ENCODE measurements at places on chromosomes 2 and 18. TPM values are rescaled to one million over a fixed set of nuclear protein-coding genes. Genes with fewer than 3 reads are reported as not detected.

The KLHL14 gene
- total RNA-seq: not detected

The RNF144A gene
- total RNA-seq: 17.9 TPM

The PRSS56 gene
- not detected for total RNA-seq

The ANKRD23 gene
- total RNA-seq: 14.4 TPM

The MAP3K19 gene
- total RNA-seq: not detected

The MOGAT1 gene
- 0.44 TPM for total RNA-seq

DNA sequence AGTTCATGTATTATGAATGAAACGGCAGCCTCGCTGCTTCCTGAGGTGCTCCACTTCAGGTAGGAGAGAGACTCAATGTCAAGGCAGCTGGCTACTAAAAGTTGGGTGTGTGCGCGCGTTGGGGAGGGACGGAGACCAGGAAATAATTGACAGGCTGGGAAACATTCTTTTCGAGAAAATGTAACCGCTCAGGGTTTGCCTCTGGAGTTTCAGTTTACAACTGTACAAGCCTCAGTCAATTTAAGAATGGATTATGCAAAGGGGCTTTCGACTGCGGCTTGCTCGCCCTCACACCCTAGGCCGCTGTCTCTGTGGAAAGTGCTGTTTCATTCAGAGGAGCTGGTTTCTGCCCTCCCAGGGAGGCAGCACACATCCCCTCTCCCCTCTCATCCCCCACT lies 4.4 kb upstream of the SPRED2 start:
- peaks cover 38% of the 10 kb centered on the region for H3K4me1 ChIP-seq
- H3K27me3 ChIP-seq: no peaks in the 10 kb centered on the region
- H3K27ac ChIP-seq: peak overlapping the region; percentile 99
- DNase-seq: no peak
- peak overlapping the region; percentile 82 for H3K4me3 ChIP-seq

DNA sequence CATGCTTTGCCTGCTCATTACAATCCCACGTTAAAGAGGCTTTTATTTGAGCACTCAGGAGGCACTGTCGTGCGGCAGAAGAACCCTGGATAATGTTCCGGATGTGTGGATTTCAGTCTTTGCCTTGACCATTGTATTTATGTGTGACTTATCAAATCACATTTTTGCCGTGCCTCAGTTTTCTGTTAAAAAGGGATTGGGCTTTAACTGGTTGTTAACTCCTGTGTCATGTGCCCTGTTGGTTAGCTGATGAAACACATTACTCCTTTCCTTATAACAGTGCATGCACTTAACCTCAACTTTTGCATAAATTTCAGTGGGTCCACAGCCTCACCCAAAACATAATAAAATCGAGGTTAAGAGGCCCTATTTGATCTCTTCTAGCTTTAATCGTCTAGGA lies 52.7 kb downstream of the NAB1 start:
- no peak for DNase-seq
- no peaks in the 10 kb centered on the region for H3K36me3 ChIP-seq
- no peak overlapping the region for H3K27ac ChIP-seq
- no peaks in the 10 kb centered on the region for H3K4me1 ChIP-seq

DNA sequence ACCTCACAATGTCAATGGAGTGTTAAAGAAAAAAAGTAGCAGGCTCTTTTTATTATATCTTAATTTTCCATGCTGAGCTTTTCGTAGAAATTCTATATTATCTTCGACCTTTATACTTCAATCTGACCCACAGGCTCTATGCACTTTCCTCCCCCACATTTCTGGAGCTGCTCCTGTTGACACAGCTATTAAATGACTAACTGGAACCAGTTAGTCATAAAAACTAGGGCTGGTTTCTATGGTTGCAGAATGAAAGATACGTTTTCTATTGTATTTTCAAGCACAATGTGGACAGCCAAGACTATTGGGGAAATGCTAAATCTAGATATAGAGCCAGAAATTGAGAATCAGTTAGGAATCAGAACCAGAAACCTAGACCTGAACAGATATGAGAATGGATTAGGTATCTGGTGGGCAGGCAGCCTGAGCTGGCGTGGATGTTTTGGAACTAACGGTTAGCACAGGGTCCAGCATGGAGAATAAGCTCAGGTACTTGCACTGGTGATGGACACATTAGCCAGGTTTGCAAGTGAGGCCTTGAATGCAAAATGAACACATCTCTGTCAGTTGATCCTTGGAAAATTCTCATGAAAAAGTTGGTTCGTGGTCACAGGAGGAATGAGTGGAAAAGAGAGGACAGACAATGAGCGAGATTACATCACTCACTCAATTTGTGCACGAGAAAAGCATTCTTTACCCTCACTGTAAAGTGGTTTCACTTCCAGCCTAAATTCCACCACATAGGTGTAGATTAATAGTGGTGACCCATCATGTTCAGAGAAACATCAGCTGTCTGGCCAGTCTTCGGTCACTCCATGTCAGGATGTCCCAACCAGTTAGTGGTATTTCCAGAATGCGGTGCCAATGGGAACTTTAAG lies 144.6 kb upstream of the EPHA4 start:
- H3K27ac ChIP-seq: no peak overlapping the region
- no peaks in the 10 kb centered on the region for H3K36me3 ChIP-seq
- H3K4me1 ChIP-seq: no peaks in the 10 kb centered on the region
- DNase-seq: no peak
- no peak overlapping the region for H3K4me3 ChIP-seq

DNA sequence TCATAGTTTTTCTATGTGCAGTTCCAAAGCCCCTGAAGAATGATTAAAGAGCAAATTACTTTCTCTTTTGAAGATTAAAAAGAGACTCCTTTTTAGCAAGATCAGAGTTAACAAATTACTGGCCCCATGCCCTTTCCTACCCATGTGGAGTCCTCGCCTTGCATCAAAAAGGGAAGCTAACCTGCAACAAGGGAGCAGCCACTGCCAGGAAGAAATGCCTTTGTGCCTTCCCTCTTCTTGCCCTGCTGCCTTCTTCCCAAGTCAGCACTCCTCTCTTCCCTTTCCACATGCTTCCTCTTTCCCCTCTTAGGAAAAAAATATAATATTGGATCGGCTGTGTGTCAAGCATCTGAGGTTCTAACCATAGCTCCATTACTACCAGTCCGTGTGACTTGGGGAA lies 37.1 kb upstream of the CYP1B1 start:
- DNase-seq: no peak
- H3K27me3 ChIP-seq: no peaks in the 10 kb centered on the region

- peaks cover 29% of the 10 kb centered on the region for H3K4me1 ChIP-seq
- no peak for DNase-seq
- no peak overlapping the region for H3K27ac ChIP-seq
- H3K27me3 ChIP-seq: no peaks in the 10 kb centered on the region
These were observed 56.3 kb upstream of the MSH2 start for GRCh38 chr2:47346638-47347037.

DNA sequence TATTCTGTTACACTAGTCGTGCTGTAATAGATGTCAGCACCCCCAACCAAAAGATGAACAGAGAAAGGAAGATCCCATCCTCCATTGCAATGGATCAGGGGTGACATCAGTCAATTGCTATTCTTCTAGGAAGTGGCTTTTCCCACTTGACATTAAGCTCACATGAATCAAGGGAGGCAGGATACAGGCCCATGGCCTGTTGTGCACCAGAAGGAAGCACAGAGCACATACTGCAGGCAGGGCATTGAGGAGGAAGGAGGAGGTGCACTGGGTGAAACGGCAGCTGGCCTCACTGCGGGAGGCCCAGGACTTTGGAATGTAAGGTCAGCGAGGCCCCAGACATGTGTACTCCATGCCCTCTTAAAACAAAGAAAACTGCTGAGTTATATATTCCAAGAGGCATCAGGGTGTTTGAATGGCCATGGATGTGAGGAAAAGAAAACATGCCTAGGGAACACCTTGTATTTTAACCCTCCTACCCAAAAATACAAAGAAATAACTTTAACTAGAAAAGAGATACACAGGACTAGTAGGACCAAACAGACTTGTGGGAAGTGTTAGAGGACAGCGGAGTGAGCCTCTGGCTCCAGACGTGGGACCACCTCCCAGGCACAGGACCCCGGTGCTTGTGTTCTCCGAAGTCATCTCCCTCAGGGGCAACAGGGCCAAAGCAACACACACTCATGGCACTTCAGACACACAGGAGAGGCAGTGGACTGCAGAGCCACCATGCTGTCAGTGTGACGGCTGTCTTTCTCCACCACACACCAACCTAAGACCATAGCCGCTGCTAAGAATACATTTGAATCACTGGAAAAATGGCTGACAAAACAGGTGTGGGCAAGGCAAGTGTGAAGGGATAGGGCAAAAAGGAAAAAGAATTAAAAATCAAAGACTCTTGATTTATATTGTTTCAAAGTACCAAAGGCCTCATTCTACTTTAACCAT lies 51.4 kb upstream of the RIOK3 start:
- H3K4me1 ChIP-seq: peaks cover 6% of the 10 kb centered on the region
- H3K4me3 ChIP-seq: no peak overlapping the region
- H3K27ac ChIP-seq: no peak overlapping the region
- H3K27me3 ChIP-seq: no peaks in the 10 kb centered on the region
- no peaks in the 10 kb centered on the region for H3K36me3 ChIP-seq

DNA sequence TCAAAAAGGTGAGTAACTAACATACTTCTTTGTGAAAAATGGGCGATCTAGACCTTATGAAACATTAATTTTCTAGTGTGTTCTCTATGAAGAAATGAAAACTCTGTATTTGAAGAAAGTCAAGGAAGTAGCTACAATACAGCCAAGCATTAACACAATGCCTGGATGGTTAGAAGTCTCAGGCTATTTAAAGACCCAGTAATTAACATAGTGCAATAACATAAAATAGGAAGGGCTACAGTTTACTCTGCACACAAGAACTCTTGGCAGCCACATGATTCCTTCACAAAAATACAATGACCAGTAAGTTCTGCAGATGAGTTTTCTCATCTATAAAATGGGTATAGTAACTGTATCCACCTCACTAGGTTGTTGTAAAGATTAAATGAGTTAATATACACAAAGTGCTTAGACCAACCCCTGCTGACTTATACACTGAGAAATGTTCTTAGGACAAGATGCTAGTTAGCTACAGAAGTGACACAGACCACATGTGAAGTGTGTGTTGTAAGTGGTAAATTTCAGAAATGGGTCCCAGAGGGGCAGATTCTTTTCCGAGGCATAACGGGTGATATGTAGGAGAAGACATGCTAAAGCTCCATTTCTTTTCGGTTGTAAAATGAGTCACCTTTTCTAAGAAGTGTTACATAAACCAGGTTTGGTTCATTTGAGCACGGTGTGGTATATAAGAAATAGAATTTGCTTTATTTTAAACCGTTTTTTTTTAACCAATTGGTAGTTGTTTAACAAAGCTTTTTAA lies 61.8 kb downstream of the CXCR4 start:
- DNase-seq: no peak
- H3K4me1 ChIP-seq: no peaks in the 10 kb centered on the region
- no peaks in the 10 kb centered on the region for H3K36me3 ChIP-seq
- H3K27me3 ChIP-seq: no peaks in the 10 kb centered on the region

- no peaks in the 10 kb centered on the region for H3K36me3 ChIP-seq
- no peak for DNase-seq
- H3K4me3 ChIP-seq: no peak overlapping the region
- H3K4me1 ChIP-seq: peaks cover 9% of the 10 kb centered on the region
- peak overlapping the region; percentile 41 for H3K27ac ChIP-seq
These were observed 83.0 kb downstream of the COLEC12 start for GRCh38 chr18:417495-417894.

Data from left ventricle myocardium inferior (tissue), 1 donor.